ENCODE measurements at places on chromosomes 6 and 20.

DNA sequence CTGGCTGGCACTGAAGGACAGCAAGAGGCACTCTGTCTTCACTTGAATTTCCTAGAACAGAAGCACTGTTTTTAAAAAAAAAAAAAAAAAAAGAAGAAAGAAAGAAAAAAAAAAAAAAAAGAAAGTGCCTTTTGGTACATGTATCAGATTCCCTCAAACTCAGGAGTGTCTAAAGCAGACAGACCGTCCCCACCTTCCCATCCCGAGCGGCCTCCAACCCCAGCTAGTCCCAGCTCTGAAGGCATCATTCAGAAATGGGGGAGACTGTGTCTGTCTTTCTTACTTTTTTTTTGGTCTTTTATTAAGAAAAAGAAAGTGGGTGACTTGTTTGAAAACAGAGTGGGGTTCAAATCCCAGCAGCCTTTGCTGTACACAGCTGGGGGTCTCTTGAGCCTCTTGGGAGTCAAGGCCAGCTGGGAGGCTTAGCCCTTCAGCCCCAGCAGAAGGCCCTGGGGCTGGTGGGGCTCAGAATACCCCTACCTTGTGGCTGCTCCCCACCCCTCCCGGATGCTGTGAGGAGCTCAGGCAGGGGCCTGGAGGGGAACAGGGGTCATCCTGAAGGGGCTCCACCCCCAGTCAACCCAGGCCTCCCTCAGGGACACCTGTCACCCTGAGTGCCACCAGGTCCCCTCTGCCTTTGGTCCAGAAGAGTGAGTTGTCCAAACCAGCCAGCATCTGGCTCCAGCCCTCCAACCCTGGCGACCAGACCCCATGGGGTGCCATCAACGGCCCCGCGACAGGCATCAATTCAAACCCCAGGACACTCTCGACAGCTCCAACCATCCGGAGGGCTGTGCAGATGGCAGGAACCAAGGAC is 128.3 kb downstream of the TAF4 start:
- no peak for DNase-seq

GRCh38 chr6:93176070-93176469 is 243.3 kb downstream of the EPHA7 start:
- DNase-seq = no peak

- no peak for DNase-seq
These were observed 205.2 kb upstream of the CDH4 start for GRCh38 chr20:61046721-61047351.

GRCh38 chr6:138272533-138273315 is 54.4 kb upstream of the PBOV1 start:
- DNase-seq = no peak

DNA sequence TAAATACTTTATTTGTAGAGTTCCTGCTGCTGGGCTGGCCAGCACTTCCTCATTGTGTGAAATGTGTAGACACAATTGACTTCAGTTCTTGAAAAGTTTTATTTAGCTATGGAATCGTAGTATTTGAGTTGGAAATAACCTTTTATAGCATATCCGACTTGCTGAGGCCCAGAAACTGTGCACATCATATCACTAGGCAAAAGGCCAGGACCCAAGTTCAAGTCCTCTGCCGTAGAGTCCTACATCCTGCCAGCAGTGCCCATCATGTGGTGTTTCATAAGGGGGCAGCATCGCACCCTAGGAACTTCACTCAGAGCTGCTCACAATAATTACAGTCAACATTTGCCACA is 207.7 kb upstream of the SNX9 start:
- DNase-seq = no peak

GRCh38 chr6:141829566-141830360 is 303.0 kb upstream of the GJE1 start:
- DNase-seq = no peak

DNA sequence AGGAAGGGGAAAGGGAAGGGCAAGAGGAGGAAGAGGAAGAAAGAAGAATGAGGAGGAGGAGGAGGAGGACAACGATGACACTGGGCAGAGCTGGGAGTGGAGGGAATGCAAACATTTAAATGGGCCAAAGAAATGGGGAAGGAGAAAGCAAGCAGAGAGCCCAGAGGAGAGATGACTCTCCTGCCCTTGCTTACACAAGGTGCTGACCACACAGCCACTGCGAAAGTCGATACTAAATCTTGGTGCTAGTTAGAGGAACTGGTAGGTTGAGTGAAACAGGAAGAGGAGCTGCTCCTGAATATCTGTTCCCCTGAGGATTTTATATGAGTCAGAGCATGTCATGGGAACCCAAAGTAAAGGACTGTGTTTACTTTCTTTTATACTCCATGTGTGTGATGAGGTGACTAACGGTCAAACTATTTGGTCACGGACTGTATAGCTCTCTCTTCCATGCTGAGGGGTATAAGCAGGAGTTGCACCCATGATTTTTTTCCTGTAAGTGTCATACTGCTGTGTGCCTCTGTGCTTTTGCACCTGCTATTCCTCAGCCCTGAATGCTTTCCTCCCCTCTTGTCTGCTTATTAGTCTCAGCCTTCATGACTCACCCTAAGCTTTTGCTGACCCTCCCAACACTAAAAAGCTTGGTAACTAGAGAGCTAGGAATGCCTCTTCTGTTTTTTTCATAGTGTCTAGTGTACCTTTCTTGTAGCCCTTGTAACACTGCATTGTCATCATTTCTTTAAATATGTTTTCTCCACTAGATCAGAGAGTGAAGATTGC is 9.5 kb upstream of the PAQR8 start:
- no peak for DNase-seq

DNA sequence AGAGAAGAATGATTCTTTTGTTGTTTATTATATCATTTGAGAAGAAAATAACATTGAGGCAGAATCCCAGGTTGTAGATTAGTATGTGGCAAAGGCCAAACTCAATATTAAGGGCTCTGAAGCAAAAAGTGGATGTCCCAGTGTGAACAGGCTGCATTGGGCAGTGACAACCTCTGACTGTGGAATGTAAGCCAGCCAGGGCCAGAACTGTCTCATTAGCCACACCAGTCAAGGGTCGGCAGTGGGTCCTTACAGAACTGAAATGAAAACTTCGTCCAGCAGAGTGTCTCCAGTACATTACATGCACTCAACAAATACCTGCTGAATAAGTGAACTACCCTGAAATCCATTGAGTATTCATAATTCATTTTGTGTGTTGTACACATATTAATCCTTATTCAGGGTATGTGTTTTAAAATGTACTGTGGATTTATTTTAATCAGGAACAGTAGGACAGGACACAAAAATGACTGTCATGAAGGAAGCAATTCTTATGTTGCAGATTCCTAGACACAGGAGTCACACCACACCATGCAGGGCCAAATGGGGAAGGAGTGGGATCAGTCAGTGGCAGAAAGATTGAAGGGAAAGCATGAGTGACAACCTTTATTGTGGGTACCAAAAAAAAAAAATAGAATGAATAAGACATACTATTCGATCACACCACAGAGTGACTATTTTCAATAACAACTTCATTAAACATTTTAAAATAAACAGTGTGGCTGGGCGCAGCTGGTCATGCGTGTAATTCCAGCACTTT is 64.9 kb upstream of the UTRN start:
- DNase-seq = no peak

GRCh38 chr6:36120539-36120938 is 9.8 kb upstream of the MAPK13 start:
- DNase-seq = no peak

DNA sequence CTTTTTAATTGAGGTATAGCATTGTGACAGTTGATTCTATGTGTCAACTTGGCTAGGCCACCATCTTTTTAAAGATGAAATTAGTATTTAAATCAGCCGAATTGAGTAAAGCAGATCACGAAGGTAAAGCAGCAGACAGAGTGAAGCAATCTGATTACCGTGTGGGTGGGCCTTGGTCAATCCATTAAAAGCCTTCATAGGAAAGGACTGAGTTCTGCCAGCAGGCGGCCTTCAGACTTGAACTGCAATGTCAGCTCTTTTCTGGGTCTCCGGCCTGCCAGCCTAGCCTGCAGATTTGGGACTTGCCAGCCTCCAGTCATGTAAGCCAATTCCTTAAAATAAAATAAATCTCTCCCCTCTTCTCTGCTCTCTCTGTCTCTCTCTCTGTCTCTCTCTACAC is 22.4 kb upstream of the TGM2 start:
- no peak for DNase-seq

GRCh38 chr6:144344646-144345045 is 59.5 kb downstream of the UTRN start:
- DNase-seq = no peak

DNA sequence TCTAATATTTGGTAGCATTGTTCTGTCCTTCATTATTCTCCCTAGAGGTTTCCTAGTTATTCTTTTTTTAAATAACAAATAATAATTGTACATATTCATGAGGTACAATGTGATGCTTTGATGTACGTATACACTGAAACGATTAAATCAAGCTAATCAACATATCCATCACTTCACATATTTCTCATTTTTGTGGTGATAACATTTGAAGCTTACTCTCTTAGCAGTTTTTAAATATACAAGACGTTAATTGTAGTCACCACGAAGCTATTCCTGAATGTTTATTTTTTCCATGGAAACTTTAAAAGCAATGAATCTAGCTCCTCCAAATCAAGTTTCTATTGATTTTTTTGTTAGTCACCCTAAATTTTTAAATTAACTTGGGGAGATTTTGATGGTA is 116.5 kb upstream of the PRND start:
- DNase-seq = no peak

Measured in NCI-H1417 treated with DMSO at 0.1 percent for 48 hours (cell line).